Activated T-helper 17 cell treated with anti-CD3 and anti-CD28 coated beads, Interleukin-2, amount 50 U/mL, for 72 hours (primary cell): ENCODE measurements at places on chromosomes 7 and 10.

GRCh38 chr7:6395898-6396595, 51.7 kb downstream of the DAGLB start:
- no peak for ATAC-seq

- ATAC-seq: no peak
Measured at GRCh38 chr7:81173766-81174281, 255.0 kb upstream of the SEMA3C start.

DNA sequence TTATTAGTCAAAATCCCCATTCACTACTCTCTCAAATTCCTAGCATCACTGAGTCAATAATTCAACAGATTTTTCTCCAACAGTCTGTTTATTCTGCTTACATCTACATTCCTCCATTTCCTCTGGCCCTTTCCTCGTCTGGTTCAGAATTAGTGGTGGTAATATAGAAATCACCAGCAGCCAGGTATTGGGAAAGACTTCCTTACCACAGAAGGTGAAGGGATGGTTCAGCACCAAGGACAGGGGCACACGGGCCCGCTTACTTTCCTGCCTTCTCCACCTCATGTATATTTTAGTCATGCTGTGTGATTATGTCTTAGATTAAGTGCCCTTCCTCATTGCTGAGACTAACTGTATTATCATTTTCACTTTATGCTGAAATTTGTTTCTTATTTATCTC, 70.4 kb upstream of the APBB1IP start:
- ATAC-seq: no peak

DNA sequence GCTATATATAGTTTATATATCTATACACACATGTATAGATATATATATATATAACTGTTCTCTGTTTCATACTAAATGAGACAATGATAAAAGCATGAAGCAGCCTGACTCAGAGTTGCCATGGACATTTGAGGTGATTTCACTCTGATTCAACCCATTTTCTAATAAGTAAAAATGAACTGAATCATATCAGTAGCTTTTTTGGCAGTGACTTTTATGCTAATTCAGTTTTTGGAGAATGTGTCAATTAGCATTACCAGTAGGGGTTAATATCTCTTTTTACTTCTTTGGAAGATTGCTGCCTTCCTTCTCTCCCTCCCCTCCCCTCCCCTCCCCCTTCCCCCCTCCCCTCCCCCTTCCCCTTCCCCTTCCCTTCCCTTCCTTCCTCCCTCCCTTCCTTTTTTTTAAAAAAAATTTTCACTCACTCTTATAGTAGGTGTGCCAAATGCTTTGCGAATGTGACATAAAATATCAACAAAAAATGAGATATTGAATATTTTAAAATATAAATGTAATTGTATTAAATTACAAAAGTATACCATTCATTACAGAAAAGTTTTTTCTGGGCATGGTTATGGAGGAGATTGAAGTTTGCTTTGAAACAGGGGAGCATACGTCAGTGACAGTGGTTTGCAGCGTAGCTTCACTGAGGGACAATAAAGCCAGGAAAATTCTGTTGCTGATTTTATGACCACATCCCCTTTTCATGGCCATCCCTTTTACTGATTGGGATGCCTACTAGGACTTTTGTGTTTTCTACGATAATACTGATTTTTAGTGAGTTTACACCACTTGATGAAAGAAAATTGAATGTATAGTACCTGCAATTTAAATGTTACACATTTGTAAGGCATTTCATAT, 64.0 kb upstream of the KLF6 start:
- peak; percentile 20 for ATAC-seq

DNA sequence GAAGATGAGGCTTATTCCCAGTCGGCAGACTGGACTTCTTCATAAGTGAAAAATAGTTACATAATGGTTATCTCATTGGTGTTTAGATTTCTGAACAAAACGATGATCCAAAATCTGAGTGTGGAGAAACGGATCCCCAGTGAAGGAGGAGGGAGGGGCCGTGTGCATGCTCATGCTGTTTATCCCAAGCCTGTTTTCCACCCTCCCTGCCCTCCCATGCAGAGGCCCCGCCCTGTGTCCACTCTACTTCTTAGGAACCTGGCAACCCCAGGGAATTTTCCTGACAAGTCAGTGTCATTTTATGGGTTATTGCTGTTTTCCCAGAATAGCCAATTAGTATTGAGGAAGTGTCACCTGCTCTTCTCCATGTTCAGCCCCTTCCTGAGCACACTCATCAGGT, 174.0 kb downstream of the CELF2 start:
- no peak for ATAC-seq

DNA sequence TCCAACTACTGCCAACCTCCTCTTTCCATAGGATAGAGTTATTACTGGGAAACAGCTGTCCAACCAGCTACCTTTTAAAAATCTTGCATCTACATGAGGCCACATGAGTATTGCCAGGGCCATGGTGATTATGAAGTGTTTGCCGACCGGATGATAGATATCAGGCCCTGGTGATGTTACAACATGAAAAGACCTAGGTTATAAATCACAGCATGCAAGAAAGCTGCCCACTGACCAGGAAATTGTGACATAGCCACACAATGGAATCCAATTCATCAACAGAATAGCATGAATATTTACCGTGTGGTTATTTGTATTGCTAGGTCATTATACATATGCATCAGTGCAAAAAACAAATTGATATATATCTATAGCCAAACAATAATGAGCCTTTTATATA, 517.0 kb downstream of the INHBA start:
- no peak for ATAC-seq
